ENCODE measurements at places on chromosomes 4 and X.

DNA sequence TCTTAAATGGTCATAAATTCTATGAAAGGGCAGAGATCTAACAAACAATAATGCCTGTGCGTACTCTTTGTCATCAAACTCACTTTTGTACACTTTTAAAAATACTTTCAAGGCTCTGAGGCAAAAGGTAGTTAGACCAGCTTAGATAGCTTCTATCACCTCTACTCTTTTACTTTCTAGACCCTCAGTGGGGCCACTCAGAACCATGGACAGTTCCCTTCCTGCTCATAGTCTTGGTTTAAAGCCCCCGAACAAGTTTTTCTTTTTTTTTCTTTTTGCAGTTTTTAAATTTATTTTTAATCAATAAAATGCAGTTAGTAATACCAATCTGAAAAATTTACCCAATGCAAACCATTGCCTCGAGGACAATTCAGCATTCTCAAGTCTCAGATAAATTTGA, 460.5 kb upstream of the CNKSR2 start:
- no peak for DNase-seq

- no peak for DNase-seq
Observed at GRCh38 chr4:169854090-169854489, 96.3 kb upstream of the HPF1 start.

GRCh38 chr4:52107336-52107735, 56.2 kb downstream of the SPATA18 start:
- no peak for DNase-seq

DNA sequence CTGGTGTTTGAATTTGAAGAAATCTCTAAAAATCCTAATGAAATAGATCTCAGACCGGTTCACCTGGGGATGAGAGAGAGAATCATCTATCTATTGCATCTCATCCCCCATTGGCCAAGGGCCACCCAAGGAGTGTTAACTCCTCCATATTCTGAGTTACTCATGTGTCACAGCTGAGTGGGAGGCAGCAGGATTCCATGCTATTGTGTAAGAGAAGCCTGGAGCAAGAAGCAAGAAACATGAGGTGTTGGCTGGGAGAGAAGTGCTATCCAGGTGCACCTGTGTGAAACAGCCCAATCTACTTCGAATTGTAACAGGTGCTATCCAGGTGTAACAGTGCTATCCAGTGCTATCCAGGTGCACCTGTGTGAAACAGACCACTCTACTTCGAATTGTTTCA, 150.3 kb upstream of the MAOA start:
- DNase-seq = no peak

DNA sequence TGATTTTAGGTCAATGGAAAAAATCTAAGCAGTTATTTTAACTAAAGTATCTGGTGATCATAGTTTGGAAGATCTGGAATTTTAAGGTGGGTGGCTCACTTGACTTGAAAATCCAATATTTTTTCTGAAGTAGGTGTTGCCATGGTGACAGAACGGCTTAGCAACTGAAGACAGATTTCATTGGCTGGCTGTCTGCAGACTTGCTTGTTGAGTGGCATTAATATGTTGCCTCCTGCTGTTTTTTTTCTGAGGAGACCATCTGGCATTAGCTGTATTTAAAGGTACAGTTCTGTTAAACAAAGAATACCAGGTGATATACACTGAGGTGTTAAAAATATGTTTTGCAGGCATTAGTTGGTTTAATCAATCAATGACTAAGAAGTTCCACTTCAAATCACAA, 19.8 kb downstream of the CPE start:
- DNase-seq = peak; percentile 98

- DNase-seq = no peak
Observed at GRCh38 chr4:174873931-174874330, 44.2 kb upstream of the ADAM29 start.

DNA sequence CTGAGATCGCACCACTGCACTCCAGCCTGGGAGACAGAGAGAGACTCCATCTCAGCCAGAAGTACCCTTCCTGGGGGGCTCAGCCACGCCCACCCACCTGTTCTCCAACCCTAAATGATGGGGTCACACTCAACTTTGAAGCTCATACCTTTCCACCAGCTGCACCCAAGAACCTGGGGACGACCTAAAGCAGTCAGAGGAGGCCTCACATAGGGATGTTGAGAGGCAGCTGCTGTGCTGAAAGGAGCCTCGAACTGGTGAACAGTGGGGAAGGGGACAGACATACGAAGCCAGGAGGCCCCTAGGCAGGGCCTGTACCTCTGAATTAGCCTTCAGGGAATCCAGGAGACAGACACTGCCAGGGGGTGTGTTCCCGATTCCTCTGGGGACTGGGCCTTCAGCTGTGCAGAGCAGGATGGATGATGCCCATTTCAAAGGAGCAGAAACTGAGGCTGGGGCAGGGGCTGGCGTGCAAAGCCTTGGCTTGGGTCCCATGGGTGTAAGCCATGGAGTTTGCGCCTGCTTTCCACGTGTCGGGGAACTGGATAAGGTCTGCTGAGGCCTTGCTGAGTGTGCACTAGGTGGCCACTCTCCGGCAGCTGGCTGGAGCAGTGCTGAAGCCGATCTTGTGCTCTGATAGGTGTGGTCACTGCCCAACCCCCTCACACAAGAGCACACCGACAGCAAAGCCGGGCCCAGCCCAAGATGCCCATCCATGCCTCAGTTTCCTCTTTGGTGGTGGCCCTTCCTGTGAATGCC, 130.8 kb downstream of the CPZ start:
- no peak for DNase-seq
